ENCODE measurements at places on chromosomes 2 and 18. TPM values are rescaled to one million over a fixed set of nuclear protein-coding genes. Genes with fewer than 3 reads are reported as not detected.

POTEC gene
- total RNA-seq: not detected

DNA sequence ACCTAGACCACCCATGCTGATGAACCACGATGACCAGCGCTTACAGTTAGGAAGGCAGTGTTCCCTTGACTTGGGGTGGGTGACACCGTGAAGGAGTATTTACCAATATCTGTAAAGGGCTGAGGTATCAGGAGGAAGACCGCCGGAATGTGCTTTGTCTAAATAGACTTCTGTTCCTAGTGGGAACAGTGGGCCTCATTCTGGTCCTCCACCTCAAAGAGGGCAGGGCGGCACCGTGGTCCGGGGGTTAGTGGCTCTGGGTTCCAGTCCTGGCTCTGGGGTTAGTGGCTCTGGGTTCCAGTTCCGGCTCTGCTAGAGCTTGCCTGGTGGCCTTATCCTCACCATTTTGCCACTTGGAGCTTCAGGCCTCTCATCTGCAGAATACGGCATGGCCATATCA is 91.6 kb upstream of the SMAD2 start:
- no peak for DNase-seq
- peaks cover 14% of the 10 kb centered on the region for H3K4me1 ChIP-seq
- no peaks in the 10 kb centered on the region for H3K36me3 ChIP-seq
- no peak overlapping the region for H3K27ac ChIP-seq
- H3K27me3 ChIP-seq: peaks cover 65% of the 10 kb centered on the region

GRCh38 chr2:45833968-45834344 is 182.5 kb downstream of the PRKCE start:
- peaks cover 11% of the 10 kb centered on the region for H3K4me1 ChIP-seq
- H3K27ac ChIP-seq: no peak overlapping the region
- H3K27me3 ChIP-seq: no peaks in the 10 kb centered on the region
- no peak overlapping the region for H3K4me3 ChIP-seq

DNA sequence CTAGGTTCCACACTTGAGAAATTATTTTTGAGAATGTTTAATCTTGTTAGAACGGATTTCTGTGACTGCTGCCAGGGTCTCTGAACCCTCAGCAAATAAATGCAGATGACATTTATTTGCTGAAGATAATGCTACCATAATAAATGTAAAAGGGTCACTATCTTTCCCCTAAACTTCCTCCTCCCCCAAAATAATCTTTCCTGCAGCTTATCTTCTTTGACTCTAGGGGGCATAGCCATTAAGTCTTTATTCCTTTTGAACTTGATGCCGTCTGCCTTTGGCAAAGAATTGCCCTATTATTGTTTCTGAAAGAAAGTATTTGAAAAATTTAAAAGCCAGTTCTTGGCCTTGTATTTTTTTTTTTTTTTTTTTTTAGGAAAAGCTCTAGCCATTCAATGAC is 63.6 kb upstream of the ACSL3 start:
- no peaks in the 10 kb centered on the region for H3K27me3 ChIP-seq
- H3K4me1 ChIP-seq: peaks cover 19% of the 10 kb centered on the region
- DNase-seq: no peak
- no peaks in the 10 kb centered on the region for H3K36me3 ChIP-seq

DNA sequence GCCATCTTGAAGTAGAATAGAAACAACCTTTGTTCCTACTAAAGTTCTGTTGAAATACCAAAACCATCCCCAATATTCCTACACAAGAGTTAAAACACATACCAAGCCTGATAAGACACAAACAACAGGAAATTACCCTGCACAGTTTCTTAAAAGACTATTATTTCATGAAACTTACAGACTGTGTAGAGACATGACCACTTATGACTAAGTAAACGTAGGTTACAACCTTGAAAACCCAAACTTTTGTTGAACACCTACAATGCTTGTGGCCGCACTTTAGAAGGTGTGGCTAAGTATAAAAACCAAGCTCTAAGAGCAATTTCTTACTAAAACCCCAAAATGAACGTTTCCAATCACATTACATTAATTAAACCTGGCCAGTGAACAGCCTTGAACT is 2.0 kb downstream of the SMAD2 start:
- peaks cover 45% of the 10 kb centered on the region for H3K36me3 ChIP-seq
- H3K4me1 ChIP-seq: peaks cover 40% of the 10 kb centered on the region
- no peaks in the 10 kb centered on the region for H3K27me3 ChIP-seq
- no peak for DNase-seq

CAPN14 gene
- total RNA-seq: 0.35 TPM

DNA sequence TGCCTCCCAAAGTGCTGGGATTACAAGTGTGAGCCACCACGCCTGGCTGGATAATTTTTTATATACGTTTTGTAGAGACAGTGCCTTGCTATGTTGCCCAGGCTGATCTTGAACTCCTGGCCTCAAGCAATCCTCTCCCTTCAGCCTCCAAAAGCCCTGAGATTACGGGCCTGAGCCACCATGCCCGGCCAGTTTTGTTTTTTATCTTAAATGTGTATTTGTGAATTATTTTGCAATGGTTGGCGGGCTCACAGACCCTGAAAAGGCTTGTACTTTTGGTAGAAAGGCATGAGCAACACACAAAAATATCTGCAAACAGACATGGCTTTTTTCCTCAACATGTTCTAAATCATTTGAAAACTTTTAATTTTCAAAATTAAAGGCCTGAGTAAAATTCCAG is 73.4 kb upstream of the TMEM18 start:
- DNase-seq: no peak
- no peaks in the 10 kb centered on the region for H3K36me3 ChIP-seq
- no peaks in the 10 kb centered on the region for H3K4me1 ChIP-seq
- no peaks in the 10 kb centered on the region for H3K27me3 ChIP-seq

DNA sequence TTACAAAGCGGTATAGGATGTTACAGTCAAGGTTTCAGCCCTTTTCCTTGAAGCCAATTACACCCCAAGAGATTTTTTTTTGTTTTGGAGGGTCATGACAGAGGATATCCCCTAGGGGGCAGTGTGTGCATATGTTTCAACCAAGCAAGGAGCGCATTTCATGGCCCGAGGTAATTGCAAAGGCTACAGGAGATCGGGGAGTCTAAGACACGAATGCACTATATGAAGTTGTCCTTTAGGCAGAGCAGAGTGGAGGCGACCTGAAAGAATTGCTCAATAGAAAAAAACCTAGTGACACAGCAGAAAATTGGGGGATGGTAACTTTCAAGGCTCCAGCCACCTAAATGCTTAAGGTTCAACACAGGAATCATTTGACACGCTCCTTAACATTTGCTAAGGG is 219.8 kb upstream of the PARD3B start:
- peaks cover 22% of the 10 kb centered on the region for H3K4me1 ChIP-seq
- DNase-seq: peak; percentile 74
- no peaks in the 10 kb centered on the region for H3K36me3 ChIP-seq
- H3K27me3 ChIP-seq: no peaks in the 10 kb centered on the region
- no peak overlapping the region for H3K27ac ChIP-seq

HTR2B gene
- not detected for total RNA-seq

- H3K27ac ChIP-seq: no peak overlapping the region
- H3K4me1 ChIP-seq: no peaks in the 10 kb centered on the region
- no peak for DNase-seq
- no peaks in the 10 kb centered on the region for H3K36me3 ChIP-seq
These were observed 336.8 kb downstream of the MYCN start for GRCh38 chr2:16277117-16277516.

DNA sequence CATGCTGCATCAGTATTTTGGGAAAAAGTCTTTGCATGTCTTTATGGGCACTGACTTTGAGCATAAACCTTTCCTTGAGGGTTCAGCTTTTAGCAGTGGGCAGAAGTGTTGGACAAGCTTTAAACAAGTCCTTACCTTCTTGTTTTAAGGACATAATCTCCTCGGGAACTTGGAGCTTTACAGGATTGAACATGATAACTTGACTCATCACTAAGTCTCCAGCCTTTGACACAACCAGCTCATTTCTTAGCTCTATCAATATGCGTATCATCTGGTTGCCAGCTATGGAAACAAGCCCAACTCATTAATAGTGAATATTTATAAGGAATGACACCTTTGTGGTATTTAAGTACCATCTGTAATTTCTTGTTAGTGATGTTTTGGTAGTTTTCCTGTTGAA is 21.0 kb upstream of the RAB27B start:
- no peaks in the 10 kb centered on the region for H3K27me3 ChIP-seq
- no peaks in the 10 kb centered on the region for H3K36me3 ChIP-seq
- peaks cover 12% of the 10 kb centered on the region for H3K4me1 ChIP-seq
- H3K4me3 ChIP-seq: no peak overlapping the region
- H3K27ac ChIP-seq: no peak overlapping the region
- DNase-seq: no peak

CROCC2 gene
- total RNA-seq: not detected

ZNF396 gene
- 2.7 TPM for total RNA-seq

- H3K4me3 ChIP-seq: no peak overlapping the region
- H3K4me1 ChIP-seq: peaks cover 8% of the 10 kb centered on the region
- peaks cover 20% of the 10 kb centered on the region for H3K36me3 ChIP-seq
- H3K27me3 ChIP-seq: no peaks in the 10 kb centered on the region
- no peak for DNase-seq
- H3K27ac ChIP-seq: no peak overlapping the region
These were observed 4.1 kb upstream of the YES1 start for GRCh38 chr18:816088-816653.

DNA sequence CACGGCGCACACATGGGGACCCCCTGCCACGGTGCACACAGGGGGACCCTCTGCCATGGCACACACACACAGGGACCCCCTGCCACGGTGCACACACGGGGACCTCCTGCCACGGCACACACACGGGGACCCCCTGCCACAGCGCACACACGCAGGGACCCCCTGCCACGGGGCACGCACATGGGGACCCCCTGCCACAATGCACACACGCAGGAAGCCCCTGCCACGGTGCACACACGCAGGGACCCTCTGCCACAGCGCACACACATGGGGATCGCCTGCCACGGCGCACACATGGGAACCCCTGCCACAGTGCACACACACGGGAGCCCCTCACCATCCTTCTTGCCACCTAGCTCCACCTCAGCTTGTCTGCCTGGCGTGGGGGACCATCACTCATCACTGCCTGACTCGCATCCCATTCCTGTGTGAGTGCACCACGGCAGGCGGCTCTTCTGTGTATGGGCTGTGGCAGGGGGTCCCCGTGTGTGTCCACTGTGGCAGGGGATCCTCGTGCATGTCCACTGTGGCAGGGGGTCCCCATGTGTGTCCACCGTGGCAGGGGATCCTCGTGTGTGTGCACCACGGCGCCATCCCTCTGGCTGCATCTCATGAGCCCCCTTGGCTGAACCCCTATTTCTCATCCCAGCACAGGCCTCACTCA is 206.7 kb downstream of the EIPR1 start:
- H3K27ac ChIP-seq: peak overlapping the region; percentile 63
- no peaks in the 10 kb centered on the region for H3K27me3 ChIP-seq
- H3K36me3 ChIP-seq: no peaks in the 10 kb centered on the region
- no peak for DNase-seq
- no peaks in the 10 kb centered on the region for H3K4me1 ChIP-seq

AGFG1 gene
- 126 TPM for total RNA-seq

DNA sequence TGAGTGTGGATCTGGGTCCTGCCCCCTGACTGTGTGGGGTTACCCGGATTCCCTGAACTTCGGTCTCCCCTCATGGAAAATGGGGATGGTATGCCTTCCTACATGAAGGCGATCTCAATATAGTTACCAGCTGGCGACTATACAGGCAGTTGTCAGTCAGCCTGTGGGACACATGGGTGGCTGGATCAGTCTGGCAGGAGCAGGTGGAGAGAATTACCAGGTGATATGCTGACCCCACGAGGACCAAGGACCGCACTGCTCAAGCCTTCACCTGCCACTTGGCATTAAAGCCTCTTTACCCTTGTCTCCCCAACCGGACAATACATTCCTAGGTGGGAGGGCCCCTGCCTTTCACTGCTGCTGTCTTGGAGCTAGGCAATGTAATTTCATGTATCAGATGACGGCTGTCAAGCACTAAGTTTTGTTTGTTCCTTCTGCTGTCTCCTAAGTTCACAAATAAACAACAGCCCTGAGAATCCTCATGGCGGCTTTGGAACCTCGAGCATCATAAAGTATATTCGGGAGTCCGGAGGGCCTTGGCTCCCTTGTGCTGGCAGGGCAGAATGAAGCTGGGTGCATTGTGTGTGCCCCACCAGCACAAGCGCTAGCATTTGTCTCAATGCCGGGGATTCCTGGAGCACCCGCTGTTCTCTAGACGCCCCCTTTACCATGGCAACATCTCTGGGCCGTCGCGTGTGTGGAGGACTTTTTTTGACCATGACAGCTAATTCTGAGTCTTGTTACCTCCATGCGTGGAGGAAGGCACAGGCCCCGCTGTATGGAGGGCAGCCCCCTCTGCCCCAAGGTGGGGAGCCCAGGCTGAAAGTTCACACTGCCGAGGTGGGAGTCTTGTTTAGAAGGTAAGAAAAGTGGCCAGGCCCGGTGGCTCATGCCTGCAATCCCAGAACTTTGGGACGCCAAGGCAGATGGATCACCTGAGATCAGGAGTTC is 48.6 kb downstream of the PDCL3 start:
- no peak for DNase-seq
- peaks cover 8% of the 10 kb centered on the region for H3K4me1 ChIP-seq
- H3K27ac ChIP-seq: no peak overlapping the region
- H3K36me3 ChIP-seq: no peaks in the 10 kb centered on the region

ALLC gene
- total RNA-seq: not detected

DNA sequence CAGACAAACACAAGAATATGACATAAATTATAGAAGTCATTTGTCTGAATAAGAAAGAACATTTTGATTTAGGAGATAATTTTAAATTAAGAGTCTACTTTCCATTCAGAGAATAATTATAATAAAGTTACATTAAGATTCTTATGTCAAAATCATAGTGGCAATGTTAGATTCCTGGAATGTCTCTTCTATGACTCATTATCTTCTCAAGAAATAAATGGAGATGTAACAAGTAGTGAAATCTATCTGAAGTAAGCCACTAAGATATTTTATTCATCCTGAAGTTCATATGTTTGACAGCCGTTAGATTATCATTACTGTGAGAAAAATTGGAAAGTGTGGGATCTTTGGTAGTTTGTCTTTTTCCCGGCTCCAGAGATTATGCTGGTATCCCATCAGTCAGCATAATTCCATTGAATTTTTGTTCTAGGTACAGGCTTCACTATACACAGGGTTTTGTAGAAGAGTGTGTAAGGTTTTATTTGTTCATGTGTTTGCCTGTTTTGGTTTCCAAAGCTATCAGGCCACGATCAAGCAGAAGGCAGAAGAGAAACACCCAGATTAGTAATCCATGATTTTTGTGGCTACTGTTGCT is 1246.6 kb upstream of the LRRTM1 start:
- no peaks in the 10 kb centered on the region for H3K27me3 ChIP-seq
- no peak for DNase-seq
- H3K4me3 ChIP-seq: no peak overlapping the region
- H3K36me3 ChIP-seq: no peaks in the 10 kb centered on the region

- no peaks in the 10 kb centered on the region for H3K36me3 ChIP-seq
- H3K27ac ChIP-seq: no peak overlapping the region
- H3K4me3 ChIP-seq: no peak overlapping the region
- no peaks in the 10 kb centered on the region for H3K4me1 ChIP-seq
- no peak for DNase-seq
These were observed 371.8 kb upstream of the SALL3 start for GRCh38 chr18:78607784-78608183.

All from Calu3 (cell line).